ENCODE measurements at places on chromosomes 1 and 21.

- peak; percentile 5 for DNase-seq
Observed at GRCh38 chr1:161484613-161485012, 20.6 kb upstream of the FCGR2A start.

GRCh38 chr1:15236321-15236721, 10.7 kb upstream of the FHAD1 start:
- DNase-seq, result no peak

- DNase-seq, result no peak
Observed at GRCh38 chr1:212311836-212312497, 26.8 kb downstream of the PPP2R5A start.

DNA sequence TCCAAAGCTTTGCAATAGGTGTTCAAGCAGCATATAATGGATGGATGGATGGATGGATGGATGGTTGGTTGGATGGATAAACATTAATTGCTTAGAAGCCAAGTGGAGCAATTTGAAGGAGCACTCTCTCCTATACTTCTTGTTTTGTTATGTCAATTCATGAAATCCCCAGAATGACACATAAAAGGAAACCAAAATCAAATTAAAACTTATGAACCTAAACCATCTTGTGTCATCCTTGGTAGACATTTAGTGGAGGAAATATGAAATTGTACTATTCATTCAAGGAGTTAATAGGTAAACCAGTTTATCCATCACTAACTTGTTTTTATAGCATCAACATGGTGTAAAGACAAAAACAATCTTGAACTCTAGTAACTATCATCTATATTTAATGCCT, 122.5 kb downstream of the NR5A2 start:
- no peak for DNase-seq

DNA sequence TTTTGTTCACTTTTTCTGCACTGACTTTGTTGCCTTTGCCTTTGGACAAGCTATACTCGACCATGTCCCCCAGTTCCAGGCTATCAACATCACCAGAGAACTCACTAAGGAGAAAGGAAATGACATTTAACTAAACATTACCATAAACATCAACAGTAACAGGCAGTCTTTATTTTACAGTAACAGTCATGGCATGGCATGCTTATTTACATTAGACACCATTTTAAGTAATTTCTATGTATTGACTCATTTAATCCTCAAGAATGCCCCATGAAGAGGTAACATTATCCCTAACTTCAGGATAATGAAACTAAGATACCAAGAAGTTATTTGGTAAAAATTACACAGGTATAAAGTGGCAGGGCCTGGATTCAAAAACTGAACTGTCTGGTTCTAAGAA, 8.7 kb upstream of the NRAS start:
- no peak for DNase-seq

DNA sequence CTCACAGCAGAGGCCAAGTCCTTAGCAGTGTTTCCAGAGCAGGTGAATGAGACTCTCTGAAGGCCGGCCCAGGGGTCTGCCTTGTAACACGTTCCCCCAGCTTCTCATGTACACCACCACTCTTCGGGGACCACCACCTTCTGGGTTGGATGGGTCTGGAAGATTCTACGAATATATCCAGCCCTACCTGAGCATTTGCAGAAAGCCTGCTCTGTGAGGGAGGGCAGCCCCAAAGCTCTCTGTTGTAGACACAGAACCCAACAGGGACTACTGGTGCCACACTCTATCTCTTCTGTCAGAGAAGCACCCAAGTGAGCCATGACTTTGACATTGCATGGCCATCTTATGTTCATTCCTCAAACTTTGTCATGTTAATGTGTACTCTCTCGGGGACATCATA, 61.8 kb downstream of the CD247 start:
- DNase-seq, result no peak

DNA sequence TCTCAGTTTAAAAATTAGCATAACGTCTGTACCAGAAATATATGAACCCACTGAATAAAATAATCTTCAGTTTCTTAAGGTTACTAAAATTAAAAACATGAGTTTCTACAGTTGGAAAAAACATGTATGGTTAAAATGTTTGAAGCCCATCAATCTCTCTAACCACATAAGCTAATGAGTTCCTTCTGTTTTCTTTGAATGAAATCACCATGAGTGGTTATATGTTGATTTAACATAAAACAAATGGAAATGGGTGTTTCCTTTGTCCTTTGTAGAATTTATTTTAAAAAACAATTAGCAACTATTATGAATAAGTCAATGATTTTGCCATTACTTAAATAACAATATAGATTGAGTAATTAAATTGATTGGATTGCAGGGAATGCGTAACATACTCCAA, 3.0 kb upstream of the ADGRL2 start:
- no peak for DNase-seq

DNA sequence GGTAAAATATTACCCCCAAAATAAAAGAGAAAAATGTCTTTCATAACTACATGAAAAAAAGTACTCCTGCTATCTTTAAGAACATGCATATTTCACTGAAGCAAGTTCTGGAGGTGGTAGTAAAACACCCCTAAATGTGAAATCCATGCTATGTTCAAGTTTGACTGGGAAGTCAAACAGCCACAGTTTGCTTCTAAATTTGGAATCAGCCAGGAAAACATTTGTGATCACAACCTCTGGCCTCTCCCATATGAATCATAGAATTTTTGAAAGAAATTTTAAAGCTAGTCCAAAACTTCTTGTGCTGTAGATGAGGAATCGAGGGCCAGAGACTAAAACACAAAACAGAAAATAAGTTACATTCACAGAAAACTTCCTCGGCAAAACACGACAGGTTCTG, 6.6 kb downstream of the SORT1 start:
- no peak for DNase-seq

- DNase-seq, result no peak
Observed at GRCh38 chr1:244183037-244183436, 132.0 kb downstream of the ZBTB18 start.

DNA sequence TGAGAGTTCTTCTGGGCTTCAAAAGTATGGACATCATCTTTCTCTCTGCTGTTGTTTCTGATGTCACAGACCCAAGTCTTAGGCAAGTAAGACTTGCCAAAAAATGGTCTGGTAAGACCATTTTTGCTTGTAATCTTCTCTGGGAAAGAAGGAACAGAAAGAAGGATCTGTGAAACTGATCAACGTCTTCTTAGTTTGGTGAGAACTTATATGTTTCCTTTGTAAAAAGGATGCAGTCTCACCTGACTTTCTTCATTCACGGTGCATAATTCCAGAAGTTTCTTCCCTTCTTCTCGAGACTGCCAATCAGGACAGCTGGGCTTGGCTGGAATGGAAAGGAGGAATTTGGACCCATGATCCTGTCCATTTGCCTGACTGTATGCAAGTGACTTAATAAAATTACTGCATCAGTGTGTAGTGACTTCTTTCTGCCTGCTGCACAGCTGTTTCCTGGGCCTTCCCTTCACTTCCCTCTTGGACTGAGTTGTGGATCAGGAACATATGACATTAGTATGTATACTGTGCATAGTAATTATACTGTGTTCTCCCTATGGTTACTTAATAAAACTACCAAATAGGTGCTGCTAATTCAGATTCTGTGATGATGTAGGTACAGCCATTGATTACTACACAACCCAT, 7.6 kb upstream of the DENND1B start:
- no peak for DNase-seq

GRCh38 chr1:109768335-109768650, 4.6 kb upstream of the EPS8L3 start:
- no peak for DNase-seq

DNA sequence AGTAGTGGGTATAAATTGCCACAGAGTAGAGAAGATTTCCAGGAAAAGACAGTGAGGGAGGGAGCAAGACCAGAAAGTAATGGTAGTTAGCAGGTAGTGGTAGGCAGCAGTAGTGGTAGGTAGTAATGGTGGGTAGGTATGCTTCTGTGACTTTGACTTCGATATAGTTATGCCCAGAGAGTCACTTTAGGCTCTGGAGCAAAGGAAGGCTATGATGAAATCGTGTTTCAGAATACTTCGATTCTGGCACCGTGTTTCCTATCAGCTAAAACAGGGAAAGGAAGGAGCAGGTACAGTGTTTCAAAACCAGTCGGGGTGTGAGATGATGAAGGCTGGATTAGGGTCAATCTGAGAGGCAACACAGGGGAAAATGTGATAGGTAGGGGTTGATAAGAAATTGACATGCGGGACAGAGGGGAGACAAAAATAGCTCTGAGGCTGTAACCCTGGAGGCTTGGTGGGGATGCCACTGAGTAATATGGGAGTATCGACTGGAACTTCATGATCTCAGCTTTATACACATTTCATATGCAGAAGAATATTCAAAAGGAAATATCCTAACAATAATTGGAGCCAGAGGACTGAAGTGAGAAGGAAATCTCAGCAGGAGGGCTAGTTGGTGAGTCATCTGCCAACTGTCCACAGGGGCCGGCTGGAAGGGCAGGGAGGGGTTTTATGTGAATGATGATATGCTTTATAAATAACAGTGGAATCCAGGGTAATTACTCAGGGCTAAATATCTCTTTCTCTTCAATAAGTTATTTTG, 25.2 kb upstream of the TRIM45 start:
- DNase-seq, result no peak

DNA sequence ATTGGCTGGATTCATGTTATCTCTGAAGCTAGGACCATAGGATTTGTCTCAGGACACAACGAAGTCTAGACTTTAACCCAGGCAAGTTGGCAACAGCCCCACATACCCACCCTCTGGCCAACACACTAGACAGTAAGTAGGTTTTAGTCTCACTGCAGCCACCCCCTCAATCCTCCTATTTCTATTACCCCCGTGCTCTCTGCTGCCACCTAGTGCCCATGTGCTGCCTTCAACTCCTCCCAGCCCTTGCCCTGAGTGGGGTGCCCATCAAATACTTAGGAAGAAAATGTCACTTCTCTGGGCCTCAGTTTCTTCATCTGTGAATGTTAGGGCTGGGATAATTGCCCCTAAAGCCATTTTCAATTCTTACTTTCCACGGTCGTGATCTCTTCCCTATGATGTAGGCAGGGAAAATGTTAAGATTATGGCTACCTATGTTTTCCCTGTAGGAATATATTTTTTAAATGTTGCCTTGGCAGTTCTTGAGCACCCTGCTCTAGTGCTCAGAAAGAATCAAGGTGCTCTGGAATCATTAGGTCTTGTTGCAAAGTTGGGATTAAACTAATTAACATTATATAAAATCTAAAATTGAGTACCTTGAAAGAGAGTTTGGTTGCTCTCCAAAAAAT, 213.0 kb downstream of the LMX1A start:
- no peak for DNase-seq

DNA sequence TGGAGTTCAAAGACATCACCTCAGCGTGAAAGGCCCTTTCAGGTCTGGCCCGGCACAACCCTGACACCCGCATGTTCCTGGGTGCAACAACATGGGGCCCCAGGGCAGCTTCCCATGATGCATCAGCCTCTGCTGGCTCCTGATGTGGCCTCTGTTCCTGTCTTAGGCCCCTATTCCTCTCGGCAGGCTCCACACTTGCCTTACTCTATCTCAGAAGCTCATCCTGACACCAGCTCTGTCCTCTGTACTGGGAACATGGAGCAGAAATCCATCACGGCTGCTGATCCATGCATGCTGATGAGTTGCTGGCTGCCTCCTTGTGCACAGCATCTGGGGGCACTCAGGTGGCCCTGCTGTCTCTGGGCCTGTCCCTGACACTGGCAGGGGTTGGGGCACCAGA, 74.6 kb downstream of the ADARB1 start:
- no peak for DNase-seq

GRCh38 chr1:230831771-230832170, 36.5 kb downstream of the C1orf198 start:
- DNase-seq, result no peak

DNA sequence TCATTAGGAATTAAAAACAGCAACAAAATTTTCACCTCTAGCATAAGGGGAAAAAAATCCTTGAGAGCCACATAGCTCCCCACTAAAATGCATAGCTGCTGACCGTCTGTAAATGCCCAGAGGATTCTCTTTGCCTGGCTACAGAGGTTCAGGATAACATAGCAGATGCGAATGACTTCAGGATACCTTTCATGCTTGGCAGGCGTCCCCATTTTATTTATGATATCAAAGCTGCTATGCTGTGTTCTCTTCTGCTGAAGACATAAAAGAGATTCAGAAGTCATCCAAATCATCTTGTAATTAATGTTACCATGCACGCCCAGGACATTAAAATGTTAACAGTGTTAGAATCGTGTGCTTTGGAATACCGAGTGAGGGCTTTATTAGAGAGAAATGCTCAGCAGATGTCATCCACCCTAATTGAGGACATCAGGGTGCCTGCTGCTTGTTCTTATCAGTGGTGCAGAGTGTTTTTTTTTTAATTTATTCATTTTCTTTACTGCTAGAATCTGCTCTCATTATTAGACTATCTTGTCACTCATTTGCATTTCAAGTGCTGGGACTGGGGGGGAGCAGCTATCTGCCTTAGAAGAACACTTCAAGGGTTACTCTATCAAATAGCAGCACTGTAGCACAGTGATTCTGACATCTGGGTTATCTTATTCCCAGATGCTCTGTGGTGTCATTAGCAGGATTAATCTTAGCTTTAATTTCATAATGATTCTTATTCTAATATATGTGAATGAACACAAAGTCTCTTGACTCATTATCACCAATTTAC, 139.5 kb downstream of the ZNF326 start:
- DNase-seq, result no peak

DNA sequence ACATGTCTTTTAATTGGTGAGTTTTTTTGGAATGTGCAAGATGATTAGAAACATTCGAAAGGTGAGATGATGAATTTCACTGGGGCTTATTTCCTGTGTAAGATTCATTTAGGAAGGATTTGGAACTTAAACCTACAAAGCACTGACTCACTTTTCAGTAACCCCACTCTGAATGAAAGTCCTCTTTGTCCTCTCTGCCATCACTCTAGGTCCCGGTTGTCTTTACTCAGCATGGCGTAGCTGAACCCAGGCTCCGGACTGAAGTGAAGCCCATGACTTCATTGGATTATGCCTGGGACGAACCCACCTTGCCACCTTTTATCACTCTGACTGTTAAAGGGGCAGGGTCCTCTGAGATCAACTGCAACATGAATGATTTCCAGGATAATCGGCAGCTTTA, 139.4 kb downstream of the VPS13D start:
- DNase-seq, result no peak

- no peak for DNase-seq
Observed at GRCh38 chr1:62905872-62906271, 121.9 kb downstream of the ATG4C start.

- no peak for DNase-seq
Observed at GRCh38 chr1:192702212-192702902, 66.4 kb downstream of the RGS13 start.
